ENCODE measurements at places on chromosomes 12 and 14. TPM values are rescaled to one million over a fixed set of nuclear protein-coding genes. Genes with fewer than 3 reads are reported as not detected.

DNA sequence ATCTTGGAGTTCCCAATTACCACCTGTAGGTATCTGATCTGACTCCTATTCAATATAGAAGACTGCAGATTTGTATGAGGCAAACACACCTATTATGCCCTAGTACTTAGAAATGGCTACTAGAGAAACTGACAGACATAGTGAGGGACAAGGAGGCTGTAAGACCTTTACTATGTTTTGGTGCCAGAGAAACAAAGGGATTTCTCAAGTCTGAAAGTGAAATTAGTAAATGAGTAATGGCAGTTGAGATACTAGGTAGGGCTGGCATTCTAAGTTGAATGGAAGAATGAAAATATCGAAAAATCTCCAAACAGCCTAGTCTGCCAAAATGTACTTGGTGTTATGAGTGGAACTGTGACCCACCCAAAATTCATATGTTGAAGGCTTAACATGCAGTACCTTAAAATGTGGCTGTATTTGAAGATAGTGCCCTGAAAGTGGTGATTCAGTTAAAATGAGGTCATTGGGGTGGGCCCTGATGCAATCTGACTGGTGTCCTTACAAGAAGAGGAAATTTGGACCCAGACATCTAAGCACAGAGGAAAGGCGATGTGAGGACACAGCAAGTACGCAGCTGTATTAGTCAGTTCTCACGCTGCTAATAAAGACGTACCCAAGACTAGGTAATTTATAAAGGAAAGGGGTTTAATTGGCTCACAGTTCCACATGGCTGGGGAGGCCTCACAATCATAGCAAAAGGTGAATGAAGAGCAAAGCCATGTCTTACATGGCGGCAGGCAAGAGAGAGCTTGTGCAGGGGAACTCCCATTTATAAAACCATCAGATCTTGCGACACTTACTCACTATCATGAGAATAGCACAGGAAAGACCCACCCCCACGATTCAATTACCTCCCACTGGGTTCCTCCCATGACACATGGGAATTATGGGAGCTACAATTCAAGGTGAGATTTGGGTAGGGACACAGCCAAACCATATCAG is 127.0 kb downstream of the APAF1 start:
- no peak overlapping the region for H3K27ac ChIP-seq
- H3K4me3 ChIP-seq, result no peak overlapping the region
- no peaks in the 10 kb centered on the region for H3K36me3 ChIP-seq
- no peaks in the 10 kb centered on the region for H3K27me3 ChIP-seq
- H3K4me1 ChIP-seq, result no peaks in the 10 kb centered on the region

- H3K4me1 ChIP-seq, result no peaks in the 10 kb centered on the region
- no peak overlapping the region for H3K27ac ChIP-seq
- no peak overlapping the region for H3K4me3 ChIP-seq
These were observed 134.0 kb downstream of the GCH1 start for GRCh38 chr14:54768501-54769129.

DNA sequence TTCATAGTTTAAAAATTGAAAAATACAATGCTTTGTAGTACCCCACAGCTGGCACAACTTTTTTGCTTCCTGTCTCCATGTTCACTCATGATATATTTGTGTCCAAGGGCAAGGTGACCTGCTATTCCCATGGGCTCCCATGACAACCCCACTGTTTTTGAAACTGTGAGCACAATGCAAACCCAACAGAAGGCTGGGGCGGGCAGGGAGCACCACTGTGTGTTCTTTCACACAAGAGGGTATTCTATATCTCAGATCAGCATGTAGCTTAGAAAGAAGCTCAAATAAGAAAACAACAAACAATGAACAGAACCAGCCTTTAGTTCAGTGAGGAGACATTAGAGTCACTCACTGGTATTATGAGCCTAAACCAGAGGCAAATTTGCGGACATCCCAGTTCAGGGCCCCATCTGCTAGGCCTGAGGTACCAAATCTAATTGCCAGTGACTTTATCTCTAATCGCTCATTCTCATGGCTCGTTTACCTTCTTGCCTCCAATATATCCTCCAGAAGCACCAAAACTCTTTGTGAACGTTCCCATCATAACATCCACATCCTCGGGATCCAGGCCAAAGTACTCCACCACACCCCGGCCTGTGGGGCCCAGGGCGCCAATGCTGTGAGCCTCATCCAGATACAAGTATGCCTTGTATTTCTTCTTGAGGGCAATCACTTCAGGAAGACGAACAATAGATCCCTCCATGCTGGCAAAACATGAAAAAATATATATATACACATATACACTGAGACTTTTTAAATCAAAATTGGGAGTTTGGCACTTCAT is 56.4 kb upstream of the ISM2 start:
- H3K4me1 ChIP-seq, result no peaks in the 10 kb centered on the region
- H3K27ac ChIP-seq, result peak overlapping the region; percentile 18
- H3K36me3 ChIP-seq, result peaks cover 23% of the 10 kb centered on the region
- H3K4me3 ChIP-seq, result no peak overlapping the region
- no peaks in the 10 kb centered on the region for H3K27me3 ChIP-seq
- DNase-seq, result peak; percentile 53

GRCh38 chr12:31583878-31584277 is 7.1 kb downstream of the DENND5B start:
- no peaks in the 10 kb centered on the region for H3K27me3 ChIP-seq
- H3K36me3 ChIP-seq, result peaks cover 4% of the 10 kb centered on the region
- no peak overlapping the region for H3K4me3 ChIP-seq
- DNase-seq, result no peak
- peaks cover 7% of the 10 kb centered on the region for H3K4me1 ChIP-seq

GRCh38 chr12:2291947-2292346 is 239.2 kb downstream of the CACNA1C start:
- H3K27ac ChIP-seq, result no peak overlapping the region
- no peaks in the 10 kb centered on the region for H3K27me3 ChIP-seq
- H3K36me3 ChIP-seq, result no peaks in the 10 kb centered on the region
- no peak overlapping the region for H3K4me3 ChIP-seq
- H3K4me1 ChIP-seq, result no peaks in the 10 kb centered on the region

- H3K27me3 ChIP-seq, result no peaks in the 10 kb centered on the region
- no peak overlapping the region for H3K4me3 ChIP-seq
- peak; percentile 85 for DNase-seq
- no peaks in the 10 kb centered on the region for H3K36me3 ChIP-seq
- H3K4me1 ChIP-seq, result peaks cover 6% of the 10 kb centered on the region
These were observed 349.9 kb upstream of the PDE3A start for GRCh38 chr12:20018406-20018805.

MIP gene
- not detected for polyA plus RNA-seq

GRCh38 chr12:51869496-51869865 is 18.4 kb upstream of the ANKRD33 start:
- H3K4me1 ChIP-seq, result peaks cover 2% of the 10 kb centered on the region
- H3K27ac ChIP-seq, result no peak overlapping the region
- H3K36me3 ChIP-seq, result no peaks in the 10 kb centered on the region
- no peak overlapping the region for H3K4me3 ChIP-seq
- no peak for DNase-seq
- H3K27me3 ChIP-seq, result peaks cover 37% of the 10 kb centered on the region

GRCh38 chr14:59037086-59037485 is 151.4 kb upstream of the DAAM1 start:
- H3K4me1 ChIP-seq, result no peaks in the 10 kb centered on the region
- H3K27me3 ChIP-seq, result no peaks in the 10 kb centered on the region
- no peak overlapping the region for H3K27ac ChIP-seq
- no peak for DNase-seq

- H3K36me3 ChIP-seq, result no peaks in the 10 kb centered on the region
- DNase-seq, result no peak
- H3K27me3 ChIP-seq, result no peaks in the 10 kb centered on the region
These were observed 279.7 kb downstream of the ZFP36L1 start for GRCh38 chr14:68513137-68513536.

FBXW8 gene
- 1.4 TPM for polyA plus RNA-seq

GRCh38 chr14:93533437-93533836 is 102.7 kb downstream of the UNC79 start:
- H3K4me3 ChIP-seq, result no peak overlapping the region
- no peak overlapping the region for H3K27ac ChIP-seq
- H3K27me3 ChIP-seq, result no peaks in the 10 kb centered on the region
- no peak for DNase-seq
- H3K4me1 ChIP-seq, result no peaks in the 10 kb centered on the region
- H3K36me3 ChIP-seq, result no peaks in the 10 kb centered on the region

DTX3 gene
- not detected for polyA plus RNA-seq

GRCh38 chr12:57864442-57865083 is 18.0 kb upstream of the CTDSP2 start:
- peak overlapping the region; percentile 69 for H3K4me3 ChIP-seq
- H3K27me3 ChIP-seq, result peaks cover 3% of the 10 kb centered on the region
- H3K36me3 ChIP-seq, result no peaks in the 10 kb centered on the region
- peak overlapping the region; percentile 89 for H3K27ac ChIP-seq
- H3K4me1 ChIP-seq, result no peaks in the 10 kb centered on the region

AICDA gene
- 1.1 TPM for polyA plus RNA-seq

POTEG gene
- not detected for polyA plus RNA-seq

GRCh38 chr12:93297536-93297935 is 80.2 kb upstream of the NUDT4 start:
- DNase-seq, result no peak
- H3K36me3 ChIP-seq, result no peaks in the 10 kb centered on the region
- no peak overlapping the region for H3K27ac ChIP-seq
- no peaks in the 10 kb centered on the region for H3K27me3 ChIP-seq

CD27 gene
- polyA plus RNA-seq, result 0.45 TPM
